ELF-1 (cell line): ENCODE measurements at places on chromosomes 2 and 18.

- DNase-seq, result no peak
Measured at GRCh38 chr2:226798422-226799210, 1.0 kb downstream of the IRS1 start.

DNA sequence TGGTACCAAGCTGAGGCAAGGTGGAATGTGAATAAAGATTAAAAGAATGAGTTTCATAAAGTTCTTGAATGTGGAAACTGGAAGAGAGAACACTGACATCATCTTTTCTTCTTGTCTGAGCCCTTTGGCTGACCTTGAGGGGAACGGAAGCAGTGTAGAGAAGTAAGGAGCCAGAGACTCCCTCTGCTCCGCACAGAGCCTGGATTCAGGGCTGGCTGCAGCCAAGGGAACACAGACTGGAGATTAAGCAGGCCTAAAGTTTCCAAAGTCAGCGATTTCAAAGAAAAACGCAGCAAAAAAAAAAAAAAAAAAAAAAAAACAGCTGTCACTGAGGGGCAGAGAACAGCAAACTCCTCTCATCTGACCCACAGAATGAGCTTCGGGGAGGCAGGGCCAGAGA, 19.3 kb upstream of the ALK start:
- no peak for DNase-seq

- DNase-seq, result no peak
Measured at GRCh38 chr18:32511147-32511546, 40.5 kb upstream of the GAREM1 start.

DNA sequence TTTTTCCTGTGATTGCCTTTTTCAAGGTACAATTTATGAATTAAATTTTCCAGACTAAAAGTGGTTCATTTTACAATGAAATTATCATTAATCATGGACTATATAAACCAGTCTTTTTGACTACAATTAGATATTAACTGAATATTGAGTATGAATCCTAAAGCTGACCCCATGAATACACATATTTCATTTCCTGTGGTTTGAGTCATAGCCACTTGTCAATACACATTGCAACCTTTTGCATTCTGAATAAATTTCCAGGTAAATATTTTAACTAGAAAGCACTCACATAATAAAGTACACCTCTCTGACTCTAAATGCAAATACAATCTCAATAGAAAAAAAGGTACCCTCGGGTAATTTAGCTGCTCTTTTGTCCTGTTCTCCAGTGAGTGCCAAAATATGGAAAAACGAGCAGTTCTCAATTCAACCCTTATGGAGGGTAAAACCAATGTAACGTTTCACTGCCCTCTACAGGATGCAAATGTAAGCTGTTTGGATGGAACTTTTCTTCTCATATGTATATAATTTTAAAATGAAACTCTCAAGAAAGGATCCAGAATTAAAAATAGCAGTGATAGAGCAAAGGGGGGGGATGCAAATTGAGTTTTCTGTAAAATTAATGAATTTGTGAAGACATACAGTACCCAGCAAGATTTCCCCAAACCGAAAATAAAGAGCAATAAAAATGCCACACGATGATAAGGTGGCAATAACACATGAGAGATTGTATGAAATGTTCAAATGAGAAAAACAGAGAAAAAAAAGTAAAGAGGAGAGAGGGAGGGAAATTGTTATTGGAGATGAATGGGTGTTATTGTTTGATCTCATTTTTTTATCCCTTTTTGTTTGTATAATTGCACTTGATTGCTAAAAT, 1795.7 kb upstream of the PIK3C3 start:
- no peak for DNase-seq

GRCh38 chr18:60892855-60893254, 440.4 kb upstream of the CDH20 start:
- no peak for DNase-seq

DNA sequence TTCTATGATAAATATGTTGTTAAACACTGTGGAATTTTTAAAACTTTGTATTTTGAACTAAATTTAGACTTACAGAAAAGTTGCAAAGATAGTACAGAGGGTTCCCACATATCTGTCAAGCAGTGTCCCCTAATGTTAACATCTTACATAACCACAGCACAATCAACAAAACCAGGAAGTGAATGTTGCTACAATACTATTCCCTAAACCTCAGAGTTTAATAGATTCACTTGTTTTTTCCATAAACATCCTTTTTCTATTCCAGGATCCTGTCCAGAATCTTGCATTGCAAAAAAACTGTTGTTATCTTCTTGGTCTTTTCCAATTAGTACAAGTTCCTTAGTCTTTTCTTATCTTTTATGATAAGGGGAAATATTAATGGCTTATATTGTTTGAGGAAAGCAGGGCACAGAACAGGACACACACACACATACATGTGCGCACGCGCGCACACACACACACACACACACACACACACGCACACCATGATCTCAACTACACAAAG, 251.1 kb upstream of the TRIB2 start:
- no peak for DNase-seq

GRCh38 chr2:45649462-45649857, 2.0 kb upstream of the PRKCE start:
- DNase-seq, result no peak

- peak; percentile 63 for DNase-seq
Measured at GRCh38 chr2:63056107-63057050, 5.7 kb downstream of the OTX1 start.

DNA sequence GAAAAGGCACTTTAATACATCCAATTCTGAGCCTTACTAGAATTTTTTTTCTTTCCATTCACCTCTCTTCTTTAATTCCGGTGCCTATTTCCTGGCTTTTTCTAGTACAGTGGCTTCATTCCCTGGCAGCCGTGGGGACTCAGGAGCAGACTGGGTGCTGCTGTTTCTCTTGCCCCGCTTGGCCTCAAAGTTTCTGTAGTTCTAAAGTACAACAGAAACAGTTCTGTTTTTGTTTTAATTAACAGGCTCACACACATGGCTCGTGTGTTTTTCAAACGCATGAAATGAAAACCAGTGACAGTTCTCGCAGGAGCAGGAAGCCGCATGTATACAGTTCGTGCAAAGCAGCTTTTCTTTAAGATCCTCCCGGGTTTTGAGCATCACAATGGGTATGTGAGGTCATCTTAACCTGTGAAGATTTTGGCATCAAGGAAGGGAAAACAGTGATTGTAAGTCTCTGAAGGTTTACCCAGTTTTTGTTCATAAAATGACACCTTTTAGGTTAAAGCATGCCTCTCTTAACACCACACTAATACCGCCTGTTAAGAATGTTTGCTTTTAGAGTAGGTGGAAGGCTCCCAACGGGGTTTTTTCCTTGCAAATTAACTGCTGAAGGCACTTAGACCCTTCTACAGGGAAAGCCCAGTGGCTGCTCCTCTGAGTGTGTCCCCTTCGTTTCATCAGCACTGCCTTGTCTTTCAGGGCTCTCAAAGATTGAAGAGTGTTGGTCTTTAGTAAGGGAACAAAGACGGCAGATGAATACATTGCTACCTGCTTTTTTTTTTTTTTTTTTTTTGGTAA, 5.8 kb downstream of the FZD7 start:
- DNase-seq, result peak; percentile 53

GRCh38 chr2:69789772-69790600, 39.5 kb upstream of the GMCL1 start:
- DNase-seq, result no peak

DNA sequence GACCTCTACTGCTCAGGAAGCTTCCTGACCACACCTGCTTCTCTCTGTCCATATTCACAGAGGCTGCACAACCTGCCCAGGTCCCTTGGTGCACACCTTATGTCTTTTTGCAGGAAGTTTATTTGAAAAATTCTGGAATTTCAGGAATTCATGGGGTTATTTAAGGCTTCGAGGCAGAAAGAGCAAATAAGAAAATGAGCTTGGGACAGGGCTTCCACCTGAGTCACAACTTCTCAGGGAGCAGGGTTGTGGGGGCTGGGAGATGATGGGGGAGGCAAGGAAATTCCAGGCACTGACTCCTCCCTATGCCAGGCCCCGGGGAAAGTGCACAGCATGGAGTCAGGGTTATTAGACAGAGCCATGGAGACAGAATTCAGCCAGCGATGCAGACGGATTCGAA, 57.7 kb downstream of the INHBB start:
- no peak for DNase-seq

DNA sequence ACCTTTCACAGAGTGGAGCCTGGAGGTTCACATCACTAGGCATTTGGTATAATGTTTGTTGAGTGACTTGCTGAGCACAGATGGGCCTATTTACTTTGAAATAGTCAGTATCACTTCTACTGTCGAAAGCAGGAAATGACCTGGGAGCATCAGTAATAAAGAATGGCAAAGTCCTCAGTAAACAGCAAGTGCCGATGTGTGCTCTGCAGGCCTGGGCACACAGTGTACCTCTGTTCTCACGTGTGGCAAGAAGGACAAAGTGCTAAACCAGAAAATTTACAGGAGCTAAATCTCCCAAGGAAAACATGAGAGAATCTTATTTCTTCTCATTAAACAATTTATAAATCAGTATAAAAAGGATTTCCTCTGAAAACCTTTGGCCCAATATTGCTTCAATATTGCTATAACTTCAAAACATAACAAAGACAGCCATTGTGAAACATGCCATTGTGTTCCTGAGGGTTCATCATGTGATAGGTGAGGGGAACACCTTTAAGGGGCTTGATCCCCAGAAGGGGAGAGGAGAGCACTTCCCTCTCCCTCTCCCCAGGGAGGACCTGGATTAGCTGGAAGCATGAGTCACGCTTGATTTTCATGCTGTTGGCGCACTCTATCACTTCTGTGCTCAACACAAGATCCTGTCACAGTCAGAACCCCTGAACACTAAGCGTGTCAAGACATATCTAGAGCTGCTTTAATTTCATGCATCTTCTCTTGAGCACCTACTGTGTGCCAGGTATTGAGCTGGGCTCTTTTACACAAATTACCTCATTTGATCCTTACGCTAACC, 131.5 kb upstream of the SMAD2 start:
- DNase-seq, result no peak

- no peak for DNase-seq
Measured at GRCh38 chr18:54813977-54814565, 14.2 kb upstream of the RAB27B start.

- peak; percentile 30 for DNase-seq
Measured at GRCh38 chr2:9169349-9170107, 37.1 kb upstream of the ASAP2 start.
